ENCODE measurements at places on chromosomes 1 and 21.

DNA sequence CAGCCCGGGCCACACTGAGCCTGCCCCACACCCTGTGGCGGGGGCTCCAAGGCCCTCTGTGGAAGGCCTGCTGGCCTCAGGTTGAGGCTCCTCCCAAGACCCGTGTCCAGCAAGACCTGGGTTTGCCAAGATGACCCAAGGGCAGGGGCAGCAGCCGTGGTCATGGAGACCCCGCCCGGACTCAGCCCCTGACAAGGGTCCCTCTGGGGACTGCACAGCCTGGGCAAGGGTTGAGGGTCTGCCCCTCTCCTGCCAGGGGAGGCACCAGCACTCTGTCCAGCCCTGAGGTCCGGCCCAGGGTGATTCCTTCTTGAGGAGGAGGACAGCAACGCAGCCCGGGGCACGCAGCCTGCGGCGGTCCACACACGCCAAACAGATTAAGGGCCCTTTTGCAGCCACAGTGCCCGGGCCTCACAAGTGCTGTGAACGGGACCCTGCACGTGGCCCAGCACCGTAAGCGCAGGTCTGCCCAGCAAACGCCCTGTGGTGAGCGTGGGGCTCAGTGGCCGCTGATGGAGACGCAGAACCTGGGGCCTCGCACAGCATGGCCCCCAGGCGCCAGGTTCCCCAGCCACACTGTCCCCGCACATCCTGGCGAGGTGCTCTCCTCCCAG, 3.4 kb downstream of the SPATC1L start:
- no peak for DNase-seq

DNA sequence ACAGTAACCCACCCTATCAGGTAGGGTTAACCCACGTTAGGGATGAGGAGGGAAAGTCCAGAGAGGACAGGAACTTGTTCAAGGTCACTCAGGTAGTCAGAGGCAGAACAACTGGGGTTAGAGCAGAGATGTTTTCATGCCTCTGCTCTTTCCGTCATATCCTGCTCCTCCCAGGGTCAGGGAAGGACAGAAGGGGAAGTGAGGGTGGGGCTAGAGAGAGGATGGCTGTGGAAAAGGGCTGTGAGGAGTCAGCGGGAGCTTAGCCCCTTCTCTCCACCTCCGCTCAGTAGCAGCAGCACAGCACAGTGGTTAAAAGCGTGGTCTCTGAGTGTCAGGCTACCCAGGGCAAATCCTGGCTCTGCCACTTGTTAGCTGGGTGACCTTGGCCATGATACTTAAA, 36.5 kb downstream of the DDX20 start:
- DNase-seq = no peak

GRCh38 chr1:47875831-47876586, 121.2 kb downstream of the TRABD2B start:
- no peak for DNase-seq

GRCh38 chr1:246417813-246418564, 89.1 kb downstream of the SMYD3 start:
- no peak for DNase-seq

GRCh38 chr1:234970731-234971476, 157.7 kb downstream of the TOMM20 start:
- DNase-seq = no peak

DNA sequence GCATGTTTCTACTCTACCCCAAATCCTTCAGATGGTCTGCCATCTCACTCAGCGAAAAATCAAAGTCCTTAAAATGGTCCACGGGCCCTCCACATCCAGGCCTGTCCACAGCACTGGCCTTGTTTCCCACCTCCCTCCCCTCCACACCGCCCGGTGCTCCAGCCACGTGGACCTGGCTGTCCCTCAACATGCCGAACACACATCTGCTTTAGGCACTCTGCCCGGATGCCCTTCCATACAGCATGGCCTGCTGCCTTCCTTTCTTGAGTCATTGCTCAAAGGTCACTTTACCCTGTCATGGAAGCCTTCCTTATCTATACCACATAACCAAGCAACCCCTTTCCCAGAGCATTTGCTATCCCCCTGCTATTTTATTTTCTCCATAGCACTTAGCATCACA, 143.0 kb downstream of the DNM3 start:
- no peak for DNase-seq

GRCh38 chr1:22527555-22528296, 35.6 kb upstream of the EPHA8 start:
- no peak for DNase-seq

- DNase-seq = no peak
Measured at GRCh38 chr1:186749820-186750219, 69.6 kb upstream of the PTGS2 start.

GRCh38 chr1:203282720-203283542, 22.4 kb upstream of the BTG2 start:
- no peak for DNase-seq

DNA sequence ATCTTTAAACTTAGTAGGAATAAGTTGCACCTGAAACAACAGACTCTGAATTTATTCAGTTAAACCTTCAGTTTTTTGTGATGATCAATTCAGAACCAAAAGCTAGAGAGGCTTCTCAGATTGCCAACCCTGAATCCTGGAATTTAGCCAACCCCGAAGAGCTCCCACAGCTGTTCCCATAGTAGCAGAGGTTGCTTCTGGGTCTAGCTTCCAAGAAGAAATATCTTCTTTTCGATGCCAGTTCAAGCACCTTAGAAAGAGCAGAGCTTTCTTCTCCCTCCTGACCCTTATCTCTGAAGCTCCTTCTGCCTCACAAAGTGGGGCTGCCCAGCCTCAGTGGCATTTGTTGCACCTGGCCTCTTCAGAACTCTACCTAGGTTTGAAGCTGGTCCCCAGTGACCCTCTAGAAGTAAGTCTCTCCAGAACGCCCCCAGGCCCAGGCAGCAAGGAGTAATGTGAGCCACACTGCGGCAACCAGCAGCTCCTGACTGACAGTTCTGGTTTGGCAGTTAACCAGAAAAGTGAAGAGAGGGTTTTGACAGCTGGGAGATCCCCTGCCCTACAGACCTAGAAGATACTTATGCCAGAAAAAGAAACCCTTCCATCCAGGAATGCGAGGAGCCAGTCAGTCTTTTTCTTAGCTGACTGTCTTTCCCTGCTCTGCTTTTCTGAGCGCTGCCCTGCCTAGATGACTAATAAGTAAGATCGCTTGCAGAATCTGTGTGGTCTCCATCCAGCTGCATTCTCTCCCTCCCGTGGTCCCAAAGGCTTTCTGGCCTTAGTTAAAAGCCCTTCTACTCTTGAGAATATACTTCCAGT, 165.9 kb downstream of the ADGRL4 start:
- DNase-seq = no peak

DNA sequence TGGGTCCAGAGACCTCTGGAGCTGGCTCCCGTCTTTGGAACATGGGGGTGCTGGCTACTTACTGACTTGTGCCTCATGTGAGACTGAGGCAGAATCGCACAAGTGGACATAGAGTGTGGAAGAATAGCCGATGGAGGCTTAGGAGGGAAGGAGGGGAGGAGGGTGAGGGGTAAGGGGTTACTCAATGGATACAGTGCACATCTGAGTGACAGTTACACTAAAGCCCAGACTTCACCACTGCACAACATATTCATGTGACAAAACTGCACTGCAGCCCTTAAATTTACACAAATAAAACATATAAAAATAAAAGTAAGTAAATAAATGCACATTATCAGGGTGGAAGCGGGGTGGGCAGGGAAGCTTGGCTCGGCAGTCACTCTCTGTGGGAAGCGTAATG, 197.7 kb upstream of the RAB4A start:
- no peak for DNase-seq

DNA sequence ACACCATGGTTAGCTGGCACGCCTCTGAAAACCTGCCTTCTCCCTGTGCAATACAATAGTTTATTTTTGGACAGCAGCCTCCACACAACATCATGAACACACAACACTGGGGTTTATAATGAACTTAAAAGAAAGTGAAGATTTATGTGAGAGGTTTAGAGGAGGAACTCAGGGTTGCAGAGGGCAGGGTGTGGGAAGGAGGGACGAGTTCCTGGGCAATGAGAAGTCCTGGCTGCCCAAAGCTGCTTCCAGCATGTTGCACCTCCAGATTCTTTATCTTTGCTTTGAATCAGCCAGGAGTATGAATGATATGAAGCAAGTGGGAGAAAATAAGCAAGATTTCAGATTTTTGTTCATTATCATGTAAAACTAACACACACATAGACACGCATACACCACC, 11.3 kb upstream of the LRRC8D start:
- no peak for DNase-seq

DNA sequence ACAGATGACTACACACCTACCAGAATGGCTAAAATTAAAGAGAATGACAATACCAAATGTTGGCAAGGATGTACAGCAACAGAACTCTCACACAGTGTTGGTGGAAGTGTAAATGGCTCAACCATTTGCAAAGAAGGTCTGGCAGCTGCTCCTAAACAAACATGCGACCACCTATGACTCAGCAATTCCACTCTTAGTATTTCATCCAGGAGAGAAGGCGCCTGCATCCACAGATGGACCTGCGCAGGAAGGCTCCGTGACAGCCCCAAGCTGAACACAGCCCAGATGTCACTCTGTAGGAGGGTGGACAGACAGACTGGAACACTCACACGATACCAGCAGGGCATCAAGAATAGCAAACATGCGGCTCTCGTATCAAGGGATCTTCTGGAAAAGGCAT, 6.7 kb downstream of the PTTG1IP start:
- no peak for DNase-seq

DNA sequence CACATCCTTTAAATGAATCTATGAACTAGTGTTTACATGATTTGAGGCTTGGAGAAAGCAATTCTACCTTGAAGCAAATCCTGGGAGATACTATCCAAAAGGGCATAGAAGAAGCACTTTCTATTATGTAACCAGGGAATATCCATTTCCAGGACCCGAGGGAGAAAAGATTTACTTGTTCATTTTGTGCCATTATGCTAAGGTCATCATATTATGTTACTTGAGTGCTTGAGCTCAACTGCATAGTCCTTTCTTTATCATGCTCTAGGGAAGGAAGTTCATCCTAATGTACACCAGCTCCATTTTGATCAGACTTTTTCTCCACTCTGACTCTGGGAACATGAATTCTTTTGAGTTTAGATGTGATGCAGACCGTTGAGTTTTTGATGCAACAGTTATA, 188.6 kb upstream of the SNX7 start:
- no peak for DNase-seq

- no peak for DNase-seq
Measured at GRCh38 chr1:3780901-3781300, 8.4 kb downstream of the SMIM1 start.

DNA sequence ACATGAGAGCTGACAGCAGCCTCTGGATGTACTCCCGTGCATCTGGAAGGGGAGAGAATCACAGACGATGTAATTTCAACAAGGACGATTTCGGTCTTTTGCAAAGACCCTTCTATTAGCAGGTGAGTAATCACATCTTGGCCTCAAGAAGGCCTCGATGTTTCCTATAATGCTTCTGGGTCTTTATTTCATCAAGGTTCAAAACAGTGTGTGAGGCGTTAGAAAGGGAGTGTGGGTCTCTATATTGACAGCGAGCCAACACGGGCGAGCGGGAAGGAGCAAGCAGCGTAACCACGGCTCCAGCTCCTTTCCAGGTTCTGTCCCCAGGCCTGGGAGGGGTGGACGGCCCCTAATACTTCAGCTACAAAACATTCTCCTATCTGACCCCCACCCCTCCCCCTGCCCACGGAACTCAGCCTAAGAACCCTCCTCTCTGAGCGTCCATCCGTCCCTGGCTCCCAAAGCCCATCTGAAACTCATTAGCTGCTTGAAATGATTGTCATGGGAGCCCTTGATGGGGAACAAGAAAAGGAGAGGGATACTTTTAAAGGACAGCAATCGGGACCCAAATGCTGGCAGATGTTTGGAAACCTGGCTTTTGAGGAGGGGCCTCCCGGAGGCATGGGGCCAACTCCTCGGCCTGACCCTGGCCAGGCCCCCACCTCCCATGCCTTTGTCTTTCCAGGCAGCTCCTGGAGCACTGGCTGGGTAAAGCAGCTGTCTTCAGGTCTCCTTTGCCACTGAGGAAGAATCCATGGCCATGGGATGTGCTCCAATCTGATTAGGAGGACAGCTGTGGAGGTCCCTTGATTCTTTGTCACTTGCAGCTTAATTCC, 250.8 kb downstream of the FOXD2 start:
- no peak for DNase-seq

- DNase-seq = no peak
Measured at GRCh38 chr1:206967096-206967849, 3.0 kb downstream of the FCAMR start.
